ENCODE measurements at places on chromosomes 2 and 18. TPM values are rescaled to one million over a fixed set of nuclear protein-coding genes. Genes with fewer than 3 reads are reported as not detected.

DNA sequence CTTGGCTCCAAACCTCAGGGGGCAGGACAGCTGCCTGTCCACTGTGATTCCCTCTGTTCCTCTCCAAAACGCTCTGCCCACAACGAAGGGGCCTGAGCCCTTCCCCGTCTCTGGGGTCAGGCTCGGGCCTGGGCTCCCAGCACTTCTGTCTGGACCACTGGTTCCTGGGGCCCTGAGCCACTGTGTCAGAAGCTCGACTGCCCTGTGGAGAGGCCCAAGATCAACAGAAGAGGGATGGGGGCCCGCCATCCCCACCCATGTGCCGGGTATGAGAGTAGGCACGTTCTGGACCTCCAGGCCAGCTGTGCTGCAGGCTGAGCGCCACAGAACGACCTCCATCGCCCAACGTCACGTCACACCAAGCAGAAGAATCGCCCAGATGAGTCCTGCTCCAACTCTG, 119.9 kb upstream of the HS6ST1 start:
- no peak overlapping the region for H3K4me3 ChIP-seq
- no peaks in the 10 kb centered on the region for H3K36me3 ChIP-seq
- DNase-seq = no peak
- H3K27ac ChIP-seq = no peak overlapping the region
- no peaks in the 10 kb centered on the region for H3K27me3 ChIP-seq
- H3K4me1 ChIP-seq = peaks cover 20% of the 10 kb centered on the region

- no peak overlapping the region for H3K27ac ChIP-seq
- H3K27me3 ChIP-seq = no peaks in the 10 kb centered on the region
- no peak for DNase-seq
- peaks cover 15% of the 10 kb centered on the region for H3K4me1 ChIP-seq
- no peaks in the 10 kb centered on the region for H3K36me3 ChIP-seq
These were observed 246.8 kb upstream of the HS6ST1 start for GRCh38 chr2:128565441-128565840.

GRCh38 chr2:96961210-96961950, 25.0 kb downstream of the FAM178B start:
- no peak overlapping the region for H3K27ac ChIP-seq
- peaks cover 14% of the 10 kb centered on the region for H3K4me1 ChIP-seq
- no peak for DNase-seq

SERPINB5 gene
- total RNA-seq = 0.18 TPM

DNA sequence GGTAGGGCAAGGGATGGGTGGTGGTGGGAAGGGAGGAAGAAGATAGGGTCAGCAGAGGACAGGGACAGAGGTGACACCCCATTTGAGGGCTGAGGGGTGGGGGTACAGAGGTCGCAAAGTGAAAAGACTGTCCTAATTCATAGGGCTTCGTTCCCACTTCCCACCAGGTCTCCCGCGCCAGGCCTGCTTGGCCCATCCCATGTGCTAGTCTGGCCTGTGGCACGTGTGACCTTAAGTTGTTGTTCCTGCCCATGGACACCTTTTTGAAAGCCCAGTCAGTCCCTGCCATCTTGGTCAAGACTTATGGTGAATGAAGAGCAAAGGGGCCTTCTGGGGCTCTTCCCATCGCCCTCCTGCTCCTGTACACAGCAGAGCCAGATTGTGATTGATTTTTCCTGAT, 46.2 kb downstream of the TGOLN2 start:
- peaks cover 21% of the 10 kb centered on the region for H3K36me3 ChIP-seq
- H3K4me1 ChIP-seq = peaks cover 40% of the 10 kb centered on the region
- no peaks in the 10 kb centered on the region for H3K27me3 ChIP-seq
- peak overlapping the region; percentile 39 for H3K27ac ChIP-seq

DSC3 gene
- total RNA-seq = 2.1 TPM

FAM237A gene
- total RNA-seq = not detected

DNA sequence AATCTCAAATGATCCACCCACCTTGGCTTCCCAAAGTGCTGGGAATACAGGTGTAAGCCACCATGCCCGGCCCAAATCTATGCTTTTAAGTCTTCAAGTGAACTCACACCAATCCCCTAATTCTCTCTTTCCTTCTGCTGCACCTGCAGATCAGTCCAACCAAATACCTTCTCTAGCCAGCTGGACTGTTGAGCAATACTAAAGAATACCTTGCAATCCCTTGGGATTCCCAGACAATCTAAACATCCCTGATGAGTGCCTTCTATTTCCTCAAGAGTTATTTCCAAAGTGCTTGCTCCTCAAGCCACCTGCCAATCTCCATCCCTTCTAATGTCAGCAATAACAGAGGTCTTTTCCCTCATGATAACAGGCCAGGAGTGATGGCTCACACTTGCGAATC, 48.6 kb downstream of the SF3B1 start:
- DNase-seq = no peak
- H3K27ac ChIP-seq = no peak overlapping the region
- H3K4me1 ChIP-seq = peaks cover 3% of the 10 kb centered on the region
- H3K4me3 ChIP-seq = no peak overlapping the region
- no peaks in the 10 kb centered on the region for H3K27me3 ChIP-seq

TRABD2A gene
- total RNA-seq = 7.5 TPM

- H3K27ac ChIP-seq = no peak overlapping the region
- DNase-seq = no peak
- peaks cover 16% of the 10 kb centered on the region for H3K36me3 ChIP-seq
- no peaks in the 10 kb centered on the region for H3K27me3 ChIP-seq
These were observed 16.3 kb upstream of the PDCL3 start for GRCh38 chr2:100546469-100546868.

DNA sequence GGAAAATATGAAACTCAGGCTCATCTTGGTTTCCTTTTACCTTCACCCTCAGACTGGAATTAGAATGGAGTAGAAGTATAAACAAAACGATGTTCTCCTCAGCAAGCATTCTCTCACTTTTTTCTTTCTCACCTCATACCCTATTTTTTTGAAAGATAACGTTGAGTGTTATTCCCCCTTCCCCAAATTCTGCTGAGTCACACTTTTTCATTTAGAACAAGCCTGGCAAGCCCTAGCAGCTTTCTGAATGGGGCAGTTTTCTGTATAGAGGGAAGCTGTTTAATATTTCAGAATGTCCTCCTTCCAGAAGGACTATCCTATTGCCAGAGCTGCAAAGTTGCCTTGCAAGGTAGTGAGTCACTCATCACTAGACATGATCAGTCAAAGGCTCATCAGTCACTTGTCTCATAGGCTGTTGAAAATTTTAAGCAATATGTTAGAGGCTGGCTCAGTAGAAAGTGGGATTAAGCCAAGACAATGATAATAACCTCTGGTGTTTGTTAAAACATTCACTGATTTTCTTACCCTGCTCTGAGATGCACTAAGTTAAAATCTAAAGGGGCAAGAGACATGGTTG, 416.1 kb downstream of the RNF144A start:
- H3K4me1 ChIP-seq = peaks cover 9% of the 10 kb centered on the region
- no peak overlapping the region for H3K27ac ChIP-seq
- H3K4me3 ChIP-seq = no peak overlapping the region
- DNase-seq = no peak
- H3K36me3 ChIP-seq = no peaks in the 10 kb centered on the region

- no peak overlapping the region for H3K4me3 ChIP-seq
- peaks cover 4% of the 10 kb centered on the region for H3K4me1 ChIP-seq
- H3K36me3 ChIP-seq = peaks cover 10% of the 10 kb centered on the region
- H3K27ac ChIP-seq = no peak overlapping the region
- no peaks in the 10 kb centered on the region for H3K27me3 ChIP-seq
- no peak for DNase-seq
These were observed 41.8 kb downstream of the SMAD7 start for GRCh38 chr18:48908916-48909315.

- no peaks in the 10 kb centered on the region for H3K36me3 ChIP-seq
- H3K27ac ChIP-seq = no peak overlapping the region
- H3K4me1 ChIP-seq = peaks cover 14% of the 10 kb centered on the region
- no peak for DNase-seq
- no peak overlapping the region for H3K4me3 ChIP-seq
These were observed 110.7 kb downstream of the NFATC1 start for GRCh38 chr18:79506191-79507075.

GRCh38 chr18:22503803-22504202, 86.1 kb upstream of the CTAGE1 start:
- DNase-seq = no peak
- no peak overlapping the region for H3K27ac ChIP-seq
- H3K4me3 ChIP-seq = no peak overlapping the region
- H3K4me1 ChIP-seq = no peaks in the 10 kb centered on the region
- peaks cover 3% of the 10 kb centered on the region for H3K36me3 ChIP-seq
- H3K27me3 ChIP-seq = no peaks in the 10 kb centered on the region

FNDC4 gene
- 14.1 TPM for total RNA-seq

DNA sequence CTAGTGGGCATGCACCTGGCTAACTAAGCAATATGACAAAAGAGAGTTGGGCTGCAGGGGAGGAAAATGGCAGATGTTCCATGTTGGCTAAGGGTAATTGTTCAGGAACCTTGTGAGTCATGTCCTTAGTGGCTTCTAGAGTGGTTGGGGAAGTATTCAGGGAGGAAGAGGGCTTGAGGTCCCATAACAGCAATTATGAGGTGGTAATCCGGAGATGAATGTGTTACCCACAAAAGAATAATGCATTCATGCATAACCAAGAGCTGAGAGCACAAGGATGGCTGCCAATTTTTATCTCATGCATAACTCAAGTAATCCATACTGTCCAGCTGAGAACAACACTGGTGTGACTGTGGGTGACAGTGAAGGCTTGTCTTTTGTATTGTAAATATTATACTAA, 42.9 kb downstream of the TMEFF2 start:
- H3K4me1 ChIP-seq = no peaks in the 10 kb centered on the region
- DNase-seq = no peak
- H3K36me3 ChIP-seq = no peaks in the 10 kb centered on the region

ESPNL gene
- total RNA-seq = 1.4 TPM

ICA1L gene
- 3.1 TPM for total RNA-seq

ALK gene
- total RNA-seq = 0.11 TPM

DNA sequence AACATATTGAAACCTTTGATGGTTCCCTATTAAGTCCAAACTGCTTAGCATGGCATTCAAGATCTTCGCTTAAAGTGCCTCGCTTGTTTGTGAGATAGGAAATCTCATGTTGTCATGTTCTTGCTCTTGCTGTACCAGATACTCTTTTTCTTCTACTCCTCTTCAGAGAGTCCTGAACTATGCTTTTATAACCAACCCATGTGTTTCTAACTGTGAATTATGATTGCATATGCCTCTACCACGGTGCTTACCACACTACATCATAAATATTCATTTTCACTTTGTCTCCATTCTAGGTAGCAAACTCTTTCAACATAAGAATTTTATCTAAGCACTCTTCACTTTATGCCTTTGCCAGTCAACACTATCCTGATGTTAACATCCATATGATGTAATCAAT, 23.6 kb downstream of the STAT4 start:
- H3K4me1 ChIP-seq = no peaks in the 10 kb centered on the region
- no peak overlapping the region for H3K27ac ChIP-seq
- H3K27me3 ChIP-seq = no peaks in the 10 kb centered on the region
- H3K4me3 ChIP-seq = no peak overlapping the region
- DNase-seq = no peak

PER2 gene
- 4.1 TPM for total RNA-seq

DNA sequence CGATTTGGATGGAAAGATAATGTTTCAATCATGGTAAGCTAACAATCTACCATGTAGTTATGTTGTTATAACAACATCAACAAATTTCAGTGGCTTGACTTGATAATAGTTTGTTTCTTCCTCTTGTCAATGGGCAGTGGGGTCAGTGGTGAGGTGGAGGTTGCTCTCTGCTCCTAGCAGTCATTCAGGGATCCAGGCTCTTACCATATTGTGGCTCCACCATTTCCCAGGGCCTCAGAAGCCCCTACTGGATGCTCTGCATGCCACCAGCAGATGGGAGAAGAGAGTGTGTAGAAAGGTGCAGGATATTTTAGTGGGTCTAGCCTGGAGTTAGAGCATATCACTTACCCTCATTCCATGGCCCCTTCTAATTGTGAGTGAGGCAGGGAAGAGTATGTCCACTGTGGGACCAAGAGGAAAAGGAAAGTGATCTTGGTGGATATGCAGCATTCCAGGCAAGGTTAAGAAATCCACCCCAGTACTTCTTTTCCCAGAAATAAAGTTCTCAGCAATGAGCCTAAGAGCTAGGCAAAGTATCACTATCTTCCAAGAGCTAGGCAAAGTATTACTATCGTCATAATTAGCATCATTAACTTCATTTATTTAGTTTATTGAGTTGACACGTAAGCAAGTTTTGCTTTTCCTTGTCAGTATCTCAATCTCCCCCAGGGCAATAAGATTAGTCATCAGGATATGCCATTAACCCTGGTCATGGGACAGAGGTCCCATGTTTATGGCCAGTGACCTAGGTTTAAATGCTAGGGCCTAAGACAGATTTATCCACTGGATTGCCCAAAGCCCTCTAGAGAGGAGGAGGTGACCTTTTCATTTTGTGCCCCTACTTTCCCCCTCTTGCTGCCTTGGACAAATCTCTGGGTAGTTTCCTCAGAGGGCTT, 4.2 kb upstream of the IWS1 start:
- peaks cover 17% of the 10 kb centered on the region for H3K4me1 ChIP-seq
- H3K4me3 ChIP-seq = no peak overlapping the region
- no peaks in the 10 kb centered on the region for H3K36me3 ChIP-seq
- no peak overlapping the region for H3K27ac ChIP-seq
- peaks cover 10% of the 10 kb centered on the region for H3K27me3 ChIP-seq
- no peak for DNase-seq

DNA sequence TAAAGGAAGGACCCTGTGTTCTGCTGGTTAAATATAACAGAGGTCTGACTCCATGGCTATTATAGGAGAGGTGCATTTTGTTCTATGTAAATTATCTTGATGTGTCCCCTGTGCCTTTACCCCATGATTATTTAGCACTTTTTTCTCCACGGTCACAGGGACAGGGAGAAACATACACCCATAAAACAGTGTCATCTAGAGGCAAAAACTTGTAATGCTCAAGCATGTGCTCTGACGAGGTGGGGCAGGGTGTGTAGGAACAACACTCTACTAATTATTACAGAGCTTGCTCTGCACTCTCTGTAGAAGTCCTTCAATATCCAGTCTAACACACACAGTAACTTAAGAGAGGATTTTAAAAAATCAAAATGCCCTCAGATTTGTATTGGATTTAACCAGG, 187.9 kb downstream of the NEDD4L start:
- no peak for DNase-seq
- peak overlapping the region; percentile 30 for H3K27ac ChIP-seq
- no peak overlapping the region for H3K4me3 ChIP-seq

LIPG gene
- total RNA-seq = 6.8 TPM

DNA sequence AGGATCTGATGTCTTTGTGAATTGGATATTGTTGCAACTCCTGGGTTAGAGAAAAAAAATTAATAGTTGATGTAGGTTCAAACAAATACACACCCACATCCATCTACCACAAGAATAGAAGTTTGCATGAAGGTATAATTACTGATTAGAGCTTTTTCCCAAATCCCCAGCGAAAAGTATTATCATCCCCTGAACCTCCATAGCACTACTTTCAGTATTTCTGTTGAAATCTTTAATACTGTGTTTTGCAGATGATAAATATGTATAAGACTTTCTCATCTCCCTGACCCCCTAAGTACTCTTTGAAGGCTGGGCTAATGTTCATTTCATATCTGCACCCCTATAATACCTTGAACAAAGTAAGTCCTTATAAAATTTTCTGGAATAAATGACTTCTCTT, 6.4 kb downstream of the FN1 start:
- no peak overlapping the region for H3K4me3 ChIP-seq
- H3K4me1 ChIP-seq = peaks cover 3% of the 10 kb centered on the region
- H3K27ac ChIP-seq = no peak overlapping the region

GRCh38 chr18:70973626-70974025, 684.8 kb downstream of the SOCS6 start:
- H3K27me3 ChIP-seq = peaks cover 9% of the 10 kb centered on the region
- no peak for DNase-seq
- H3K4me1 ChIP-seq = no peaks in the 10 kb centered on the region
- no peak overlapping the region for H3K4me3 ChIP-seq
- no peak overlapping the region for H3K27ac ChIP-seq

AFF3 gene
- 1.2 TPM for total RNA-seq

CD226 gene
- 0.23 TPM for total RNA-seq

GRCh38 chr18:8943900-8944870, 158.3 kb upstream of the NDUFV2 start:
- no peak overlapping the region for H3K4me3 ChIP-seq
- peaks cover 9% of the 10 kb centered on the region for H3K36me3 ChIP-seq
- H3K27me3 ChIP-seq = no peaks in the 10 kb centered on the region
- peaks cover 63% of the 10 kb centered on the region for H3K4me1 ChIP-seq
